Renal cortex interstitium (tissue), 15 donors: ENCODE measurements at places on chromosomes 12 and 14. TPM values are rescaled to one million over a fixed set of nuclear protein-coding genes. Genes with fewer than 3 reads are reported as not detected.

Gene PTPN21
- polyA plus RNA-seq = 34.9 TPM

Gene DGLUCY
- 65.4 TPM for polyA plus RNA-seq

Gene ST8SIA1
- 6.6 TPM for polyA plus RNA-seq

Gene TMEM253
- polyA plus RNA-seq = 1.1 TPM

Gene RPL41
- 4,378 TPM for polyA plus RNA-seq

Gene OR4N2
- not detected for polyA plus RNA-seq
